ENCODE measurements at places on chromosomes 3 and 15.

DNA sequence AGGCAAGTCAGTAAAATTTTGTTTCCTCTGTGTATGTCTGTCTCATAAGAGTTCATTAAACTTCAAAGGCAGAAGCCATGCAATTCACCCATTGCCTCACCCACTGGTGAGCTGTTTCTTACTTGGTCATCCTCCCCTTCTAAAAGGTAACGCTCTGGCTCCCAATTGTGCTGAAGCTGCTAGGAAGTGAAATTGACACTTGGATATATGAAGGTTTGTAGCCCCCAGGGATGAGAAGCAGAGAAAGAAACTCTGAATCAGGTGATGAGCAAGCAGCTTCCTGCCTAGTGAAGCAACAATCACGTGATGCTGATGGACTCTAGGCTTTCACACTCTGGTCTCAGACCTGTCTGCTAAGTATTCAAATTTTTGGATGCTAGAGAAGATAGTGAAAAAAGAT, 70.7 kb downstream of the CD200R1L start:
- DNase-seq: no peak

- no peak for DNase-seq
Measured at GRCh38 chr3:124663690-124664089, 66.6 kb upstream of the UMPS start.

DNA sequence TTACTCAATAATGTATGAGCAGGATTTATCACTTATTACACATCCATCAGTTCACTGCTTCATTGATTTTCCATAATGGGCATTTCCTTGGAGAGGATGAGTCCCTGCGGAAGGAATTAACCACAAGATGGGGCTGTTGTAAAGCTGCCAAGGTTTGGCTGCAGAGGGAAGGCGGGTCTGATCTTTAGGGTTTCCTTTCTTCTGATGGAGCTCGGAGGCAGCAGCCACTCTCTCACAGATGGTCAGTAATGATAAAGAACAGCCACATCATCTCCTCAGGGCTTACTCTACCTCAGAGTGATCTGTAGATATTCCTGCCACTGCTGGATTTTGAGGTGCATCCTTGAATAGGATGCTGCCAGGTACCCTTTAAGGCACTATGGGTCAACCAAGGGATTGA, 115.2 kb downstream of the USP13 start:
- no peak for DNase-seq

DNA sequence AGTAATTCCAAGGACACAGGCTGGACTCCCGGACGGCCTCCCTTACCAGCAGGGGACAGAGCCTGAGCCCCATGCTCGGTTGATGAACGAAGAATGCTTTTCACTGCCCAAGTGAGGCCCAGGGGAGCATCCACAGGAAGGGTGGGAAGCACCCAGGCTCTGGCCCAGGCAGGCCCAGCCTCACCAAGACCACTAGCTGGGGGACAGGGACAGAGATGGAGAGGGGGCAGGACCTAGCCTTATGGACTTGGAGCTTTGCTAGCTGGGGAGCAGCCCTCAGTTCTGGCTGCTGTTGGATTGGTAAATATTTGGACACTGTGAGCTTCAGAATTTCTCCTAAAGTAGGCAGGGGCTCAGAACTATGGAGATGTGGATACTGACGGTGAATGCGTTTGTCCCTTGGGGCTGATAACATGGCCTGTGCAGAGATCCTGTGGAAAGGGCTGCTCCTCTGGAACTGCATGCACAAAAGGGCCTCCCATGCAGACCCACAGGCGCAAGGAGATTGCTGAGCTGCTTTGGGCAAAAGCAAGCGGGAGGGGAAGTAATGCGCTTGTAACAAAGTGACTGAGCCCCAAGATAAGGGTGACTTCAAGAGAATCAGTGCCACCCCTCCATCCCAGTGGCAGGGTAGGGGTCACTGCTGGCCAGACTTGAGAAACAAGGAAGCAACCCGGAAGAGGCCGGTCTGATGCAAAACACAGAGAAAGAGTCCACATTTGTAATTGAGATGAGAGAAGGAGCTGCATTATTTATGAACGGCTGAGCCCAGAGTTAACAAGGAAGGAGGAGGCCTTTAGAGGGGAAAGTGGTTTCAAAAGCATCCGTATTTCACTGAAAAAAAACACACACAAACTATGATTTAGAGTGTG, 70.1 kb upstream of the MEF2A start:
- DNase-seq: no peak

DNA sequence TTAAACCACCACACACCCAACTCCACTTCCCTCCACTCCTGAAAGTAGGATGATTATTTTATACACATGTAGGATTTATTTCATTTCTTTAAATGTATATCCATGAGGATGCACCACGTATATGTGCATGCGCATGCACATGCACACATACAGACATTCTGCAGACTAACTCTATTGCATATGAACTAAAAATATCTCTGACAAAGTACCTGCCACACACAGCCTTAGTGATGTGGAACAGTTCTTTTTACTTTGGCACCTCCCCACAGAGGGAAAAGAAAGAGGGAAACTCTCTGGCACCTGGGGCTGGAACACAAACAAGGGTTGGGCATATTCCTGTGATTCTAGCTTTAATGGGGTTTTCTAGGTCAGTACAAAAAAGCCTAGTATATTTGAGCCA, 138.2 kb downstream of the CLASP2 start:
- DNase-seq: no peak

GRCh38 chr3:102084704-102085103, 235.4 kb downstream of the NFKBIZ start:
- DNase-seq: no peak

DNA sequence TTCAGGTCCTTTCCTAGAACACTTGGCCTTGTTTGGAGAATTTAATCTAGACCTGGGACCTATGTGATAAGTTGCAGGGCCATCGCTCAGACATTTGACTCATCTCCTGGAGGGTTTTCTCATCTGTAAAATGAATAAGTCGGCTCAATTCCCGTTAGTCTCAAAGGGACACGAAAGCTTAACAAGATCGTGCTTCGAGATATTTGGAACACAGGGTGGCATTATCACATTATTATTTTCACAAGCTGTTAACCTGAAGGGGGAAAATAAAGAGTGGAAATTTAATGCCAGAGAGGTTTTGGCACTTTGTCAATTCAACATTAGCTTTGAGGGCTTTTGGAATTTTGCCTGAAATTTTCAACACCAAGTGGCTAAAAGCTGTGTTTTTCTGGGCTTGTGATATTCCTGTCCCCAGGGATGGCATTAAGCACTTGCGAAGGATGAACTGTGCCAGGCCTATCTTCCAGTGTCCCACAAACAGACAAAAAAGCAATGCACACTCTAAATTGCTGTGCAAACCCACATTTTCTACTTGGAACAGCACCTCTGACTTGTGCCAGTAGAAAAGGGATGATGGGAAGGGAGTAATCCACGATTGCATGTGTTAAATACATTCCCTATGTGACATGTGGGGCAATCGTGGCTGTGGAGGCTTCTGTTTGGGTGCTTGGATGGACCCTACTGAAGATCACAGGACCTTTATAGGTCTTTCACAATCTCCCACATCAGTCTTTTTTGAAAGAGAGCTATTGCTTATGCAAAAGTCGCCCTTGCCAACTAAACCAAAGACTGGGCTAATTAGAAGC, 478.7 kb downstream of the MFSD1 start:
- DNase-seq: no peak

DNA sequence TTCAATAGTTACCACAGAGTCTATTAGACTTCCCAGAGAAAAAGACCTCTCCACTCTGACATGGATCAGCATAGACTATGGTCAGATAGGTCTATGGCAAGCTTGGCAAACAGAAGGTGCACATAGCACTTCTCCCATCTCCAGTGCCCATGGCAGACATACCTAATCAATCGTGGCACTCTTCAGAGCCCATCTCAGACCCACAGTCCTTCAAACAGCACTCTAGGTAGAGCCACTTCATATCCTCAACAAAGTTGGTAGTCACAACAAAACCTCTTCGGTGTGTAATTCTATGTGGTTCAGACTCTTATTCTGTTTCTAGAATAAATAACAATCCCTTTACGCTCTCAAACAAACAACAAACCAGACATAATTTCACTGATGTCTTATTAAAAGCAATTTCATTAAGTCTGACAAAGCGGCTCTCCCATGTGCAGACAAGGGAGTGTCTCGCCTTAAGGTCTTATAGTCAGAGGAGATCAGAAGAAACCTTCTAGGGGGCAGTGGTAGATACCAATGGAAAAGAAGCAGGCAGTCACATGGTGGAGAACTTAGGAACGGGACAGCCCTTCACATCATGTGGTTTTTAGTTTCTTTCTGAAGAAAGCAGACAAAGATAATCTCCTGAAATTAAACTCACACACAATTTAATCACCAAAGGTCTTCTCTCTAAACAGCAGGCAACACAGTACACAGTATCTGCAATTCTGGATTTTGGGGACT, 483.4 kb downstream of the FOXP1 start:
- DNase-seq: no peak

GRCh38 chr3:120033596-120033995, 60.7 kb downstream of the GSK3B start:
- DNase-seq: no peak

DNA sequence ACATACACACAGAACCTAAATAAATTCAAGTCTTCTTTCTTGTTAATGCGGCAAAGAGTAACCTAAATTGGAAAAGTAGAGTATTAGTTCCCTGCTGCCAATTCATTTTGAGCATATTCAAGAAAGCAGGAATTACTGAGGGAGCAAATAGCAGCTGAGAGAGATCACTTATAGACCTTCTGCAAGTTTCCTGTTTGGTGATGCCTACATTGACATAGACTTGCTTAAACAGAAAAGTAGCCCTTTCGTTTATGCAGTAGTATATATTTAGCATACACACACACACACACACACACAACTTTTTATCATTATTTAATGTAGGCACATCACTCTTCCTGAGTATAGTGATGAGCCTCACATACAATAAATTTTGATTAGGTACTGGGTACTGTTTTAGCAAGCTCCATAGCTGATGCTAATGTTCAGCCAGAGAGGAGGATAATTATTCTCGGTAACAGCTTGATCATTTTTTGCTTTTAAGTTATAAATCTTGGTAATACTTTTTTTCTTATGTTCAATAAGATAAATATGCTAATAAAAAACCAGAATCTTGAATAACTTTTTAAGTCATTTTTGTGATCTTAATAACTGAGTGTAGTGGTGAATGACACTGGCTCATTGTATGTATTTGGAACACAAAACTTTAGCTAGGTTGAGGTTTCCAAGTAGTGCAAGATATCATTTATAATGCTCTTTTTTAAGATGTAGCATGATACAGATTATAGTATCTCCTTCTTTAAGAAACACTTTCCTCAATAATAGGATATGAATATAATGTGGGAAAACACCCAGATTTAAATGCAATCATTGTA, 174.7 kb downstream of the MBNL1 start:
- DNase-seq: no peak

GRCh38 chr15:32855942-32856341, 138.1 kb downstream of the GREM1 start:
- no peak for DNase-seq

GRCh38 chr3:128274837-128275236, 121.6 kb downstream of the EEFSEC start:
- DNase-seq: no peak

DNA sequence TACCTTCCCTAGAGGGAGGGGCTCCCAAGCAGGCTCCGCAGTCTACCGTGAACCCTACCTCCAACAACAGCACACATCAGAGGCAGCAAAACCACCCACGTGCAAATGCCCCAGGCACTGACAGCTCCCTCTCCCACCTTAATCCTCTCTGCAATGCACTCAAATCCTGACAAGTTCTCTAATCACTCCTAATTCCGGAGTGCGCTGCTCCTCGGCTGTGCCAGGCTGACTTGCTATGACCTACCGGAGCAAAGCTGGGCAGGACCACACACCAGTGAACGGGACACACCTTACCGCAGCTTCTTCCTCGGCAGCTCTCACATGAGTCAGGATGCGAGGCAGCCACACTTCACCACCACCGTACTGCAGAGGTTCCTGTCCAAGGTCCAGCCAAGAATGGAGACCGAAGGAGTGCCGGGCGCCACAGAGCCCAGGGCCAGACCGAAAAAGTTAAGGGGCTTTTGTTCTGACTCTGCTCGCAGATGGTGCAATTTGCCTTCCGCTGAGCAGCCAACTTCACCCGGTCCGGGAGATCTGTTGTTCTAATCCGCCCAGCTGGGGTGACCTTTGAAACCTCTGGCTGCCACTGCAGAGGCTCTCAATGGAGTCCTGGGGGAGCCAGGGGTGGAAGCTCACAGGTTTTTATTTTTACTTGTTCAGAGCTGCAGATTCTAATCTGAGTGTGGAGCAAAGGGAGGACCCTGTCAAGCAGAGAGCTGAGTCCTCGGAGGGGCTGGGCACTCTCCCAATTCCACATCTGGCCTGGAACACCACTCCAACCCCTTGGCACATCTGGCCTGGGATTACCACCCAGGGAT, 84.4 kb downstream of the MYLK start:
- DNase-seq: no peak

- DNase-seq: no peak
Measured at GRCh38 chr15:75545064-75545463, 34.1 kb downstream of the PTPN9 start.

GRCh38 chr3:16516695-16517481, 3.4 kb upstream of the RFTN1 start:
- DNase-seq: peak; percentile 70

DNA sequence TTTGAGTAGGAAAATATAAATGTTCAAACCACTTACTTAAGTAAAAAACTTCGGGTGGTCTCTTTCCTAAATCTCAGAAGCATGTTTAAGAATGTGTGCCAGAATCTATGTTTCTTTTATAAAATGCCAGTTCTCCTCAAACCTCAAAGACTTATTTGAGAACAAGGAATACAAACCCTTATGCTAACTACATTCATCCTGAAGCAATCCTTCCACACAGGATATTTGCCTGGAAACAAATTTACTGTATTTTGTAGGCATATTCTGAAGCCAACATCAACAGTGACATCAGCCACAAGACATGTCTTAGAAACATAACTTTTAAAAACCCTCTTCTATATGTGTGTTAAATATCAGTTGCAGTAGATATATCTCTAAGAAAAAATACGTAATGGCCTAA, 1077.0 kb downstream of the ROBO1 start:
- DNase-seq: no peak

- peak; percentile 16 for DNase-seq
Measured at GRCh38 chr3:194285024-194285849, 65.9 kb downstream of the CPN2 start.

DNA sequence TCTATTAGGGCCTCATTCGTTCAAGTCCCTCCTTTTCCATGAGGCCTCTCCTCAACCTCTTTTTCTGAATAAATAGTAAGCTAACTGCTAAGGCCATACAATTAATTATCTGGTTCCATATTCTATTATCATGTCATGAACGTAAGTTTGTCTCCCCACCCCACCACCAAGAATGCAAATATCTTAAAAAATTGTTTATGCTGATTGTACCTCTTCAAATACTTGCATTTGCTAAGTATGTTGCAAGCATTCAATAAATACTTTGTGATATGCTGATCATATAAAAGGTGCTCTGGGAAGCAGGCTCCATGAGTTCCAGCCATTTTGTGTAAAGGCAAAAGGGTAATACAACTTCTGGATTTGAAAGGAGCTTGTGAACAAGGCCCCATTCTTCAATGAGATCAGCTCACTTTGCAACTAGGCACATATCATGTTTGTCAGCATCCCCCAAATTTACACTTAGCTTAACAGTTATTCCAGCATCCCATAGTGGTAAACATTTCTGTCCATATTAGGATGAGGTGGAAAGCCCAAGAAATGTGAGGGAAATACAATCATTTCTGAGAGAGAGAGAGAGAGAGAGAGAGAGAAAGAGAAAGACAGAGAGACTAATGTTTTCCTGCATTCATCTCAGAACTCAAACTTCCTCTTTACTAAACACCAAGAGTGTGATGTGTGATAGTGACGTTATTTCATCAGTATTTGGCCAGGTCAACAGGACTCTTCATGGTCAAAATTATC, 33.2 kb downstream of the SLC12A8 start:
- DNase-seq: no peak

All from uterus (tissue), 4 donors.